ENCODE measurements at places on chromosomes 16 and 17.

DNA sequence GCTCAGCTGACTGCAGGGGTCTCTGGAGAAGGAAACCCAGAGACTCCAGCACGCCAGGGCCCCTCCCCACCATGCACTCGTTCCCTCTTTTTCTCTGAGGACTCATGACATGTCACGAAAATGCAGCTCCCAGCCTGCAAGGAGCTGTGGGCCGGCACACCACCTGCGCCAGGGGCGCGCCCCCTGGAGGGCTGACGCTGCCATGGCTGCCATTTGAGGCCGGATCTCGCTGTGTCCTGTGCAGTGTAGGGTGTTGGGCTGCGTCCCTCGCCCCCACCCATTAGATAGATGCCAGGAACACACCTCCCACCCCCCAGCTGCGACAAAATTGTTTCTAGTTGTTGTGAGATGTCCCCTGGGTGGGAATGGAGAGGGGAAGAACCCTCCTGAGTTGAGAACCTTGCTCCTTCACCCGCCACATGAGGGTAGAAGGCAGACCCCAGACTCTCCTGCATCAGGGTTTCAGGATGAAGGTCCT is 8.2 kb downstream of the SYNGR2 start:
- peak; percentile 75 for DNase-seq

DNA sequence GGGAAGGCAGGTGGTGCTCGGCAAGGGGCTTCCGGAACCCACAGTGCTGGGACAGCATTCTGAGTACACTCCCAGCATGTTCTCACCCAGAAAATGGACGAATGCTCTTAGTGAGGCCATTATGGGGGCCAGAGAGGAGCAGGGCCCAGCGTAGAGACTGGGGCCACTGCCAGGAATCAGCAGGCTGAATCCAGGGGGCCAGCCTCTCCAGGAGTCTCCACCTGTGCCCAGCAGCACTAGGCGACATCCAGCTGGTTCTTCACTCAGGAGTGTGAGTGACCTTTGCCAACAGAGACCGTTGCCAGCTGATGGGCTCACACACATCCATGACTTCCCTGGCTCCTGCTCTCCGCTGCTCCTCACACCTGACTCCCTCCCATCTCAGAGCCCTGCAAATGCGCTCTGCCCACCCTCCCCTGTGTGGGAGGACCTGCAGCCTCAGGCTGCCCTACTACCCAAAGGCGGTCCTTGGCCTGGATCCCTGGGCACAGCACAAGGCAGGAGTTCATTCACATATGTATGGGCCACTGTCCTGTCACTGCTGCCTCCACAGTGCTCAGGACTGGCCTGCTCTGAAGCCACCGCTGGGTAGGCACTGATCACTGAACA is 5.1 kb downstream of the RHBDF1 start:
- no peak for DNase-seq

DNA sequence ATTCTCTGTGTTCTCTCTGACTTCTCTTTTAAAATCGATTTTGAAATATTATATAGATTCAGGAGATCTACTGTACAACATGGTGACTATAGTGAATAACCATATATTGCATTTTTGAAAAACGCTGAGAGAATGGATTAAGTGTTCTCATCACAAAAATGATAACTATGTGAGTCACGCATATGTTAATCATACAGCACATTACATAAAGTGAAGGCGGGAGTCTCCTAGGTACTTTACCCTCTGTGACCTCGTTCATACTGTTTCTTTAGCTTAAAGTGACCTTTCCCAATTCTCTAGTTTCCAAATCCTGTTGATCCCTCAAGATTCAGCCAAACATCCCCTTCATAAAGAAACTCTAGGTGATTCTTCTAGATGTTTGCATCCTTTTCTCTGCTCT is 3.1 kb upstream of the KRTAP3-2 start:
- no peak for DNase-seq

- DNase-seq, result no peak
These were observed 520.8 kb downstream of the WWOX start for GRCh38 chr16:78620291-78620690.

GRCh38 chr17:8828517-8828875 is 29.3 kb upstream of the MFSD6L start:
- DNase-seq, result no peak

- no peak for DNase-seq
These were observed 111.1 kb downstream of the SMG6 start for GRCh38 chr17:2192367-2193057.

GRCh38 chr16:22189473-22190080 is 16.5 kb upstream of the EEF2K start:
- peak; percentile 29 for DNase-seq

- no peak for DNase-seq
These were observed 1011.9 kb downstream of the CDH8 start for GRCh38 chr16:61024180-61024900.

- no peak for DNase-seq
These were observed 113.7 kb upstream of the RBFOX1 start for GRCh38 chr16:7218936-7219335.

GRCh38 chr17:78862073-78863023 is 21.7 kb upstream of the USP36 start:
- peak; percentile 90 for DNase-seq
